ENCODE measurements at places on chromosomes 2 and 18. TPM values are rescaled to one million over a fixed set of nuclear protein-coding genes. Genes with fewer than 3 reads are reported as not detected.

DNA sequence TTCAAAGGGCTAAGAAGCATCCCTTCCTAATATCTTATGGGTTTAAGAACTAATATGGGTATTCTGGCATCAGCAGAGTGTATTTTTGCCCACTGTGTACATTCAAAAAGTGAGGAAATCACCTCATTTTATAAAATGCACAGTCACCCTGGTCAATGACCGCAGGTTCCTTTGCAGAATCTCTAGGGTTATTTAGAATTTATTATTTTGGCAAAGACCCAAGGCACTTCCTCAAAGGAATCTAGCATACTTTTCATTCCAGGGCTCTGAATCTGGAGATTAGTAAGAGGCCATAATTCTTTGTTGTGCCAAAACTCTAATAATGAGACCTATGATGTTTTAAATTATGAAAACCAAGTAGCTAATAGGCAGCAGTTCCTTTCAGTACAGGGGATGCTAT, 27.2 kb upstream of the CDH2 start:
- no peak for DNase-seq
- no peak overlapping the region for H3K4me3 ChIP-seq
- H3K27ac ChIP-seq, result no peak overlapping the region
- no peaks in the 10 kb centered on the region for H3K36me3 ChIP-seq
- no peaks in the 10 kb centered on the region for H3K4me1 ChIP-seq

DNA sequence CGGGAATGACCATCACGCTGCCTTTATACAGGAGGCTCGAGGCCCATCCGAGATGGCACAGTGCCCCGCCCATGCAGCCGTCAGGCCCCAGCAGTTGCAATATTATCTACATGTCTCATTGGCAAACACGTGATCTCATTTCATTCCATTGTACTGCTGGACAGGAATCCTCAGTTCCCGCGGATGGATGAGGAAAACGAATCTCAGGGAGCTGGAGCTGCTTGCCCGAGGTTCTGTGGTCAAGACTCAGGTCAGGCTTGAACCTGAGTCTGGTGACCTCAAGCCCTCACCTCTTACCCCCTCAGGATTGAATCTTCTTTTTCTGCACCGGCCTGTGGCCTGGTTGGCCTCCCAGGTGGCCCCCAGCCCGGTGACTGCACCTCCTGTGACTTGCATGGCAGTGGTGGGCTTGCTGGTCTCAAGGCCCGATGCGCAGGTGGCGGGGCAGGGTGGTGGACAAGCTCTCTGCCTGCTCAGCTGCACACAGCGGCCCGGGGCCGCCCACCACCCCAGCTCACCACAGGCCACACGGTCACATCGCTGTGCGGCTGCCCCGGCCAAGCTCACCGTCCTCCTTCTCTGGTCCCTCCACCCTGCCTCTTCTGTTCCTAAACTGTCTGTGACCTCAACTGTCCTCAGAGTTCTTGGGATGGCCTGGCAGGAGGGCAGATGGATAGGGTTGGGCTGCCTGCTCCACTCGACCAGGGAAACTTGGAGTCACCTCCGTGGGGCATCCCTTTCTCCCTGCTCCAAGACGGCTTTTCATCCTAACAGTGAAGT, 52.0 kb upstream of the HS6ST1 start:
- no peaks in the 10 kb centered on the region for H3K36me3 ChIP-seq
- H3K27ac ChIP-seq, result no peak overlapping the region
- H3K27me3 ChIP-seq, result no peaks in the 10 kb centered on the region
- no peaks in the 10 kb centered on the region for H3K4me1 ChIP-seq
- H3K4me3 ChIP-seq, result no peak overlapping the region
- DNase-seq, result no peak

- H3K4me1 ChIP-seq, result no peaks in the 10 kb centered on the region
- H3K27me3 ChIP-seq, result no peaks in the 10 kb centered on the region
- H3K27ac ChIP-seq, result no peak overlapping the region
- no peaks in the 10 kb centered on the region for H3K36me3 ChIP-seq
These were observed 23.9 kb upstream of the CCDC68 start for GRCh38 chr18:54983041-54983686.

- H3K4me3 ChIP-seq, result no peak overlapping the region
- no peaks in the 10 kb centered on the region for H3K36me3 ChIP-seq
- H3K27ac ChIP-seq, result no peak overlapping the region
- H3K27me3 ChIP-seq, result no peaks in the 10 kb centered on the region
- no peak for DNase-seq
- no peaks in the 10 kb centered on the region for H3K4me1 ChIP-seq
These were observed 5.1 kb downstream of the SMIM21 start for GRCh38 chr18:75422341-75422910.

Gene DNER
- 17.6 TPM for total RNA-seq

Gene TM4SF20
- not detected for total RNA-seq

Gene SF3B6
- total RNA-seq, result 74.8 TPM

Gene PLGLB2
- 0.26 TPM for total RNA-seq

Gene GPR45
- total RNA-seq, result not detected

Gene DUSP2
- 4.0 TPM for total RNA-seq

Gene AMMECR1L
- total RNA-seq, result 7.4 TPM
